ENCODE measurements at places on chromosomes 1 and 21.

- DNase-seq, result no peak
Observed at GRCh38 chr21:17848228-17848627, 29.1 kb upstream of the C21orf91 start.

DNA sequence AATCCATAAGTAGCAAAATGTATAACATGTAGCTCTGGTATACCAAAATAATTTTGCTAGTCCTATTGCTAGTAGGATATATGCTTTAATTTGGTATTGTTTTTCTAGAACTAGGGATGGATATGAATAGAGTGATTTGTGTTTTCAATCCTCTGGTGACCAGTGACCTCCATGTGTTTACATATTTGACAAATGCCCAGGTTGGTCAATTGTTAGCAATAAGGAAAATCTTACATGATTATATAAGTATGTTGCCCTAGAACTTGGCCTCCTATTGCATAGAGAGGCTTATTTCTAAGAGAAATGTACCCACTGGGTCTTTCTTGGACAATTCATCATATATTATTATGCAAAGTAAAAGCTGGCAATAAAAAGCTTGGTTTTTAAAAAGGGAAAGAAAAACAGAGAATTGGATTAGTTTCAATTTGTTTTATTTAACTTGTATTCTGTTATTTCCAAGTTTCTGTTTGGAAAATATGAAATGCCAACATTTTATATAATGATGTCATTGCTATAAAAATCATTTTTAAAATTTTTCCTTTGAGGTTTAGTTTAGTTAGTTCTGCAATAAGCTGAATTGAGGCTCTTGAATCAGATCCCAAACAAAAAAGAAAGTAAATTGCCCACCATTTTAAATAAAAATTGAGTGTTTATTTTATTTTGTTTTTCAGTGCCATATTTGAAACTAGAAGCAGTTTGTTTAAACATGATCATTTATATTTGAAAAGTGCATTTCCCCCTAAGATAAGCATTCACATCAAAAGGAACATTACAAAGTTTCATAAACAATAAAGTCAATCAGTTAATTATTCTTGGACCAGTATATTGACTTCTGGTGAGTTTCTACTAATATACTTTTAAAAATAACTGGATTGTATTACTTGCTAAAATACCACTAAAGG, 210.9 kb downstream of the ZC3H11B start:
- no peak for DNase-seq

DNA sequence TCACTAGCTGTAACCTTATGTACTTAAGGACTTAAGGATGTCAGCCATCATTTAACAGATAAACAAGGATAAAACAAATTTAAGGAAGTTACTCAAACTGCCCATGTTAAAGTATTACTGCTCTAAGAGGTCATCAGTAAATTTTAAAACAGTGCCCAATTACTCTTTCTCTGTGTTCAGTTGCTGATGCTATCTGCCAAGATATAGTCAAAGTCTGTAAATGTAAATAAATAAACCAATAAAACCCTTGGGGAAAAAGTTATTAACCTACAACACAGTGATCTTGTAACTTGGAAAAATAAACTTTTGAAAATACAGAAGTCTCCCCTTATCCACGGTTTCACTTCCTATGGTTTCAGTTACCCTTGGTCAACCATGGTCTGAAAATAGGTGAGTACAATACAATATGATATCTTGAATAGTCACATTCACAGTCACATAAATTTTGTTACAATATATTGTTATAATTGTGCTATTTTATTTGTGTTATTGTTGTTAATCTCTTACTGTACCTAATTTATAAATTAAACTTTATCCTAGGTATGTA, 501.8 kb downstream of the LMO4 start:
- no peak for DNase-seq

DNA sequence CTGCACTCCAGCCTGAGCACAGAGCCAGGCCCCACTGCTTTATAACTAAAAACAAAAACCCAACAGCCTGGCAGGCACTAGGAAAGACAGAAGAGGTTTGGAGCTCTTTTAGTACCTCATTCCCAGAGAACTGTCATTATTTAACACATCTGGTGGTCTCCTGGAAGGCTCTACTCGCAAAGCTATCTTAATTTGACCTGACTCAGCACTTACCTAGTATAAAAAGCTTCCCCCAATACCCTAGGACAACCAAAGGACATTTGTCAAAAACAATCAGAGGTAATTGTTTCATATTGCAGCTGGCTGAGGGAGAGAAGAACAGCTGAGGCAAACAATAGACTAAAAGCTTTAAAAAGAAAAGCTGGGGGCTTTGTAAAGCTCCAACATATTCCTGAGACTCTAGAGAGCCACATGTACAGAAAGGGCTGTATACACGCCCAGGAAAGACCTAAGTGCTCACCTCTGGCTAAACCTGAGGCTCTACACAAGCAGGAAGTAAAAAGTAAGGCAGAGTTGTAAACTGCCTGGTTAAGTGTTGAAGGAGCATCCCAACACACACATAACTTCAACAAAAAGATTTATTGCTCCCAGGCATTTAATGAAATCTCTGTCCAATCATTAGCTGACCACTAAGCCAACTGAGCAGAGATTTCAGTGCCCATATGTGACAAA, 25.0 kb downstream of the ZNF644 start:
- no peak for DNase-seq
